D721Med (cell line): ENCODE measurements at places on chromosomes 1 and 21.

- DNase-seq: no peak
Measured at GRCh38 chr1:224731633-224732032, 115.5 kb downstream of the CNIH3 start.

- no peak for DNase-seq
Measured at GRCh38 chr1:86104606-86105532, 51.7 kb downstream of the COL24A1 start.

DNA sequence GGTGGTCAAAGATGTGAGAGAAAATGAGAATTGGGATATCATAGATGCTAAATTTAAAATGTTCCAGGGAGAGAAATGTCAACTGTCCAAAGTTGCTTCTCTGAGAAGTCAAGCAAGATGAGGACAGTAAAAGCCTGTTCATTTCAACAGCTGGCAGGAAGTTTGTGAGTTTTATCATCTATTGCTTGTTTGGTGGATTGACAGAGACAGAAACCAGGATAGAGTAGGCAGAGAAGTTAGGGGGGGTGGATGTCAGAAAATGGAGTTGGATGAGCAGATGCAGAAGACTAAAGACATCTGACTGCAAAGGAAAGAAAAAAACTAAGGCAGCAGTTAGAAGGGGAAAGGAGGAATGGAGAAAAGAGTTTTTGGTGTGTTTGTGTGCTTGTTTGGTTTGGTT, 78.4 kb downstream of the AK5 start:
- DNase-seq: no peak

DNA sequence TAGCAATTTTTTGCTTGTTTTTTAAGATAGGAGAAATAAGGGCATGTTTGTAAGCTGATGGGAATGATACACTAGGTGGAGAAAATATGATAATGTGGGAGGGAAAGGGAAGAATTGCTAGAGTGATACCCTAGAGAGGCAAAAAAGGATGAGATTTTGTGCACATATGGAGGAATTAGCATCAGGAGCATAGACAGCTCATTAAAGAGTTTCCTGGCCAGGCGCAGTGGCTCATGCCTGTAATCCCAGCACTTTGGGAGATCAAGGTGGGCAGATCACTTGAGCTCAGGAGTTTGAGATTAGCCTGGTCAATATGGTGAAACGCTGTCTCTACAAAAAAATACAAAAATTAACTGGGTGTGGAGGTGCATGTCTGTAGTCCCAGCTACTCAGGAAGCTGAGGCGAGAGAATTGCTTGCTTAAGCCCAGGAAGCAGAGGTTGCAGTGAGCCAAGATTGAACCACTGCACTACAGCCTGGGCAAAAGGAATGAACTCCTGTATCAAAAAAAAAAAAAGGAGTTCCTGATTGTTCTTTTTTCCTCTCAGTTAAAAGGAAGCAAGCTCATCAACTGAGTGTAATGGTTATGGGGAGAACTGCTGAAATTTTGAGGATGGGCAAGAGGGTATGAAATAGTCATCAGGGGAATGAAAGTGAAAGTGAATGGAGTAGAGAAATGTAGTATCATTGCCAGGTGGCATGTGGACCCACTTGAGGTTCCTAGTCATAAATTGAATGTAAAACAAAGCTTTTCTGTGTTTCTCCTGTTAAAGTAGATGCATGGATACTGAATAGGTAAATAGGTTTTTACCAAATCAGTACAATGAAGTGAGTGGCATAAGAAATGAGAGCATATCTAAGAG, 35.5 kb downstream of the SH3GLB1 start:
- DNase-seq: no peak

DNA sequence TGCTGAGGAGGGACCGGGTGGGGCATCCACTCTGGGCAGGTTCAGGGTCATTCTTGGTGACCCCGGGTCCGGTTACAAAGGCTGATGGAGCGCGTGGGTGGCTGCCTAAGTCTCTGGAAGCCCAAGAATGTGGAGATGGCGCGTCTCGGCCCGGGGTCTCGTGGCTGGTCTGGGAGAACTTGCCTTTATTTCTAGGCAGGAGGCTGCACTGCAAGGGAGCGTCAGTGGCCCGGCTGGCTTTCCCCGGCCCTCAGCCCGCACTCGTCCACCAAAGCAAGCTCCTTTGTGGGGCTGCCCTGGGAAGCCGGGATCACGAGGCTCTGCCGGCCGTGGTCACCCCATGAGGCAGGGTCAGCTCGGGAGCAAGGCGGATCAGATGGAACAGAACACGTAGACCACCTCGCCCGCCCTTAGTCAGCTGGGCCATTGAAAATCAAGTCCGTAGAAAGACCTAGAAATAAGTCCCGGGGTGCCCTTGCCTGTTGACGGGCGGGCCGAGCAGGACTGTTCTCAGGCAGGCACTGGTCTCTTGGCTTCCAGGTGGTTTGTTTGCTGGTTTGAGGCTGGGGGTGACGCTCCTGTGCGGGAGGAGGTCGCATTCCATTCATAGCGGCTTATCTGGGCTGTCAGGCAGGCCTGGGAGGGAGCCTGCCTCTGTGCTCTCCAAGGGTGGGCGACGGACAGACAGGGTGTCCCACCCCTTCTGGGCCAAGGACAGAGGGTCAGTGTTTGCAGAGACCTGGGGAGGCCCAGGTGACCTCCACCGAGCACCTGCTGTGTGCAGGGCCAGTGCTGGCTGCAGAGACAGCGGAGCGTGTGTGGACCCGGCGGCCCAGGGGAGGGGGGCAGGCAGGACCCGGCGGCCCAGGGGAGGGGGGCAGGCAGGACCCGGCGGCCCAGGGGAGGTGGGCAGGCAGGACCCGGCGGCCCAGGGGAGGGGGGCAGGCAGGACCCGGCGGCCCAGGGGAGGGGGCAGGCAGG, 25.8 kb downstream of the COL18A1 start:
- no peak for DNase-seq

DNA sequence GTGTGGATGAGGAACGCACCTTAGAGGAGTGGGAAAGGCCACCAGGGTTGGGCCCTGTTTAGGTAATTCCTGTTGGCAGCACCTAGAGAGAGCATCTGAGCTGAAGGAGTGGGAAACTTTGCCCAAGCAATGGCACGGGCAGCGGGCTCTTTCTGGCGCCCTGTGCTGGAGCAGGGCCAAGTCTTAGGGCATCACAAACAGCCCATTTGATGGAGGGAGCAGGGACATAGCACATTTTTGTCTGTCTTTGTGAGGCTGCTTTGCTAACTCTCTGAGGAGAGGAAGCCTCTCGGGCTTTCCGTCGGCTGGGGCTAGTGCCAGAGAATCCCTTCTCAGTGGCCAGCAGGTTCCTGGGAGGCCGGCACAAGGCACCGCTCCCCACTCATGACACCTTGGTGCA, 22.5 kb upstream of the CNTN2 start:
- DNase-seq: no peak

DNA sequence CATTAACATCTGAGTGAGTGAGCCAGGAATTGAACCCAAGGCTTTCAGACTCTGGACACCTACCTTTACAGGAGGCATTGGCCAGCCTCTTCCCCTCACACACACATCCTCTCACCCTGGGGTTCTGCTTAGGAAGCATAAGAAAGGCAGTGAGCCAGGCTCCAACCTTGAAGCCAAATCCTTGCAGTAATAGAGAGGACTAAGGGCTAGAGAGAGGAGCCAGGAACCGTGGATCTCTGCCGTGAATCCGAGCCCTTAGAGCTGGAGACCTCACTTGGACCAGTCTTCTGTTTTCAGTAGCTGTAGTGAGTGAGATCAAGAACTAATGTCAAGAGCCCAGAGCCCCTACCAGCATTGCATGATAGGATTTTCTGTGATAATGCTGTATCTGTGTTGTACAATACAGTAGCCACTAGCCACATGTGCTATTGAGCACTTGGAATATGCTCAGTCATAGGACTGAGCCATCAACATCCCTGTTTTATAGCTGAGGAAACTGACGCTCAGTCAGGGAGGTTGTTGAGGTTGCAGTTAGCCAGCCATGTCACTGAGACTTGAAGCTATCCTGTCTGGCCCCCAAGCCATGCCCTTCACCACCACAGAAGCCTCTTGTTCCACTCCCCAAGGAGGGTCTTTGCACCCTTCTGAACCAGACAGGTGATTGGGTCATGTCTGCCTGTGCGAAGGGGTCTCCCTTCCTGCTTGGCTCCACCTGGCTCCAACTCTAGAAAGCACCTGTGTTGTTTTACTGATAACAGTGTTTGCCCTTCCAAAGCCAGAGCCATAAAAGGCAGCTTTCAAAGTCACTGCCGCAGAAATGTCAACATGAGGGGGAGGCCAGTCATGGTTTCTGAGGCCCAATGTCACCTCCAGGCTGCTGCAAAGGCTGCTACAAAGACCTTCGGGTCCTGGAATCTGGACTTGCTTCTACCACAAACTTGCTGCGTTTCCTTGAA, 101.1 kb upstream of the JUN start:
- no peak for DNase-seq

DNA sequence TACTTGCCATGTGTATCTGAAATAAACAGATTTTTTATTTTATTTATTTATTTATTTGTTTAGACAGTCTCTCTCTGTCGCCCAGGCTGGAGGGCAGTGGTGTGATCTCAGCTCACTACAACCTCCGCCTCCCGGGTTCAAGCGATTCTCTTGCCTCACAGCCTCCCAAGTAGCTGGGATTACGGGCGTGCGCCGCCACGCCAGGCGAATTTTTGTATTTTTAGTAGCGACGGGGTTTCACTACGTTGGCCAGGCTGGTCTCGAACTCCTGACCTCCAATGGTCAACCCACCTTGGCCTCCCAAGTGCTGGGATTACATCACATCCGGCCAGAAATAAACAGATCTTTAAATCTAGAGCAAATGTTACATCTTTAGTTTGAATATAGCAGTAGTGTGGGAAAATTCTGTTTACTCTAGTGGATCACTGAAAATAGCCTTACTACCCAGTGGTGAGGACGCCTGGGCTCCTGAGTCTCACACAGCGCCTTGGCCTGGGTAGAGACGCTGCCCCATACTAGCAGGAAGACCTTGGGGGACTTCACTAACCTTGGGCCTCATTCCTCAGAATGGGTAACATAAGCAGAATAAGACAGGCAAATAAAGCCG, 709 bp downstream of the GART start:
- no peak for DNase-seq

DNA sequence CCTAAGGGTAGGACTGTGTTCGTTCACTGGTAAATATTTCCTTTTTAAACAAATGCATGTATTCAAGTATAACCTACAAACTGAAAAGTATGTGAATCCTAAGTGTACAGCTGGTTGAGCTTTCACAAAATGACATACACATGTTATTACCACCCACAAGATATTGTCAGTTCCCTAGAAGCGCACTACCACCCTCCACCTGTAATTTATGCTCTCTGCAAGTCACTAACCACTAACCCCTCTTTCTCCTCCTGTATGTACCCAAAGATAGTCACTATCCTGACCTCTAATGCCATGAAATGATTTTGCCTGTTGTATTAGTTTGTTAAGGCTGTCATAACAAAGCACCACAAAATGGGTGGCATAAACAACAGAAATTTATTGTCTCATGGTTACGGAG, 82.8 kb upstream of the CHODL start:
- DNase-seq: no peak

GRCh38 chr1:108609483-108610049, 49.7 kb downstream of the EEIG2 start:
- no peak for DNase-seq

DNA sequence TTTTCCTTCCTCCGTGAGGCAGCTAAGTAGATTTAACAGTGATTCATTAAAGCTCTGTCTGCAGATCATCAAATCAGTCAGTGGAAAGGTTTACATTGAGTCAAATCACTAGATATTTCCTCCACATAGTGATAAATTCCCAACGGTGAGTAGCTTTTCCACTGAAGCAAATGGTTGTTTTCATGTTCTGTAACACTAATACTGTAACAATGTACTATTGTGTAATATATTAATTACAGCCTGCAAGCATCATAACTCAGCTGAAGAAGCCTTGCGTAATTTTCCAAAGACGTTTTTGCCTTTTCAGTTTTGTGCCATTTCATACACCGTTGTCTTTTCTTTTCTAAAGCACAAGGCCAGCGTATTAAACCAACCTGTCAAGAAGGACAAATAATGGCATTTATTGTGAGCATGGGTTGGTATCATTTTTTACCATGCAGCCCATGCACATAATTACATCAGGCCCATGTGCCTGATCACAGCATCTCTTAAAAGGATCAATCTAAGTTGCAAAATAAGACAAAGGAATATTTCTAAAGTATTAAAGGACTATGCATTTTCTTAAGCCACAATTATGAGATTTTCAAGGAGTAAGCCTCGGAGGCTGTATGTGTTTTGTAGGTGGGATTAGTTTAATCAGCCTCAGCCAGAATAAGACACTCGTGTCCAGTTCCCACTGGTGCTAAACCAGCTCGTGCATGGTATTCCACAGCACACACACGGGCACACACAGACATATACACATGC, 16.7 kb upstream of the PDE9A start:
- DNase-seq: peak; percentile 90

GRCh38 chr1:4650481-4650880, 3.9 kb upstream of the AJAP1 start:
- no peak for DNase-seq

DNA sequence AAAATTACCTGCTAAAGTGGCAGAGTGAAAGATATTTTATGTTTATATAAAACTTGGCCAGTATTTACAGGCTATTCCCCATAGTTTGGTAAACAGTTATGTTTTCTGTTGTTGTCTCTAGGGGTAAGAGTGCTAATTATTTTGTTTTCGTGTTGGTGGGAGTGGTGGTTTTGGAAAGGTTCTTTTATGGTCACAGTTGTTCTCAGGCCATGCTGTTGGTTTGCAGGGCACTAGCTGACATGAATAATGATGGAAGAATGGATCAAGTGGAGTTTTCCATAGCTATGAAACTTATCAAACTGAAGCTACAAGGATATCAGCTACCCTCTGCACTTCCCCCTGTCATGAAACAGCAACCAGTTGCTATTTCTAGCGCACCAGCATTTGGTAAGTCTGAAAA, 92.5 kb downstream of the ITSN1 start:
- no peak for DNase-seq

DNA sequence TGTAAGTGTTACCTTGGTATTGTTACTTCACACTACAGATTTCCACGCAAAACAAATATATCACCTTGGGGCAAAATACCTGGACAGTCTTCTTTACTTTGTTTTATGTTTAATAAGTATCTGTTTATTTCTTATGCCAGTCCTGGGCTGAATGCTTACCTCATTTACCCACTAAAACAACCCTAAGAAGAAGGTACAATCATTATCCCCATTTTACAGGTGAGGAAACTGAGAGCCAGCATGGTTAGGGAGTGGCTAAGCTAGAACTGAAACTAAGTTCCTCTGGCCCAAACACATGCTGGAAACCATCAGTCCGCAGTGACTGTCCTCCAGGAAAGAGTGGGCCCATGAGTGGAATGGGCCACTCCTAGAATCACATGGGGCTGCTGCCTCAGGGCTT, 13.0 kb upstream of the GUCA2B start:
- DNase-seq: no peak

GRCh38 chr1:9280015-9280860, 12.5 kb upstream of the SPSB1 start:
- no peak for DNase-seq

GRCh38 chr1:109379422-109379821, 18.3 kb downstream of the SORT1 start:
- DNase-seq: no peak

- DNase-seq: no peak
Measured at GRCh38 chr1:93036672-93037071, 42.4 kb upstream of the MTF2 start.

DNA sequence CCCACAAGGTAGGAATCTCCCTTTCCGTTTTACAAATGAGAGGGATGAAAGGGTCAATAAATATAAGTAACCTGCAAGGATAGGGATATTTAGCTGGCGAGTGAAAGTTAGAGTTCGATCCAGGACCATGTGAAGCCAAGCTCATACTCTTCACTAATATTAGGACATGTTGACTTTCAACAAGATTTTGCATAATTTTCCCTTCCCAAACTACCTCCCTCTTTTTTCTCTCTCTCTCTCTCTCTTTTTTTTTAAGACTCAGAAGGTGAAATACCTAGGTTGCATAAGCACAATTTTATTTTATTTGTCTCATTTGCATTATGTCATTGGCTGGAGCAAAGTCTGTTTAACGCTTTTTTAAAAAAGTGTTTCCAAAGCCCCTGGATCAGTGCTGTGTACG, 8.1 kb upstream of the MT1HL1 start:
- no peak for DNase-seq
